ENCODE measurements at places on chromosomes 2 and 18.

DNA sequence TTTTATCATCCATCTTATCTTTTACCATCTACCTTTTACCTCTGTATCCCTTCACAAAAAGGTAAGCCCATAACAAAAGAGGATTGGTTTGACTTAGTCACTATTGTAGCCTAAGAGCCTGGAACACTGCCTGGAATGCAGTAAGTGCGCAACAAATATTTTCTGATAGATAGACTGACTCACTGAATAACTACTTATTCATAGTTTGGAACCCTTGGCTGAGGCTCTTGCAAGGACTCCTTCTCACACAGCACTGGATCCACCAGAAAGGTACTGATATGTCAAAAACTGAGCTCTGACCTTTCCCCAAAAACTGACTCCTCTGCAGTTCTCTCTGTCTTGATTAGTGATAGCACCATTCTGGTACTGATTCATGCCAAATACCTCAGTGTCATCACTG is 426.7 kb downstream of the SETBP1 start:
- no peak for DNase-seq

GRCh38 chr2:109380502-109381326 is 233.1 kb downstream of the SEPTIN10 start:
- no peak for DNase-seq

DNA sequence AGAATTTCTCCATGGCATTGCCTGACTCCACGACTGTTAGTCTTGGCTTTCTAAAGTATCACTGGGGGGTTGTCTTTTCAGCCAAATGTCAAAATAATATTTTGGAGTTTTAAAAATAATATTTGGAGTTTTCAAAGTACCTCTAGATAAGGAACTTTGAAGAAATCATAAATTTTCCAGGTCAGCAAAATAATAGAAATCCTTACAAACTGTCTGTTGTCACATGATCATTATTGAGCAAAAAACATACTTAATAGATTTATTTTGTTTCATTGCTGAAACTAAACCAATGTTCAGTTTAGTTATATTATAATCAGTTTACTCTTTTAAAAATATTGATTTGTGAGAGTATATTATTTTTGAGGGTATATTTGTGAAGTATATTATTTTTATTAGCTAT is 85.7 kb downstream of the APLF start:
- DNase-seq = no peak

DNA sequence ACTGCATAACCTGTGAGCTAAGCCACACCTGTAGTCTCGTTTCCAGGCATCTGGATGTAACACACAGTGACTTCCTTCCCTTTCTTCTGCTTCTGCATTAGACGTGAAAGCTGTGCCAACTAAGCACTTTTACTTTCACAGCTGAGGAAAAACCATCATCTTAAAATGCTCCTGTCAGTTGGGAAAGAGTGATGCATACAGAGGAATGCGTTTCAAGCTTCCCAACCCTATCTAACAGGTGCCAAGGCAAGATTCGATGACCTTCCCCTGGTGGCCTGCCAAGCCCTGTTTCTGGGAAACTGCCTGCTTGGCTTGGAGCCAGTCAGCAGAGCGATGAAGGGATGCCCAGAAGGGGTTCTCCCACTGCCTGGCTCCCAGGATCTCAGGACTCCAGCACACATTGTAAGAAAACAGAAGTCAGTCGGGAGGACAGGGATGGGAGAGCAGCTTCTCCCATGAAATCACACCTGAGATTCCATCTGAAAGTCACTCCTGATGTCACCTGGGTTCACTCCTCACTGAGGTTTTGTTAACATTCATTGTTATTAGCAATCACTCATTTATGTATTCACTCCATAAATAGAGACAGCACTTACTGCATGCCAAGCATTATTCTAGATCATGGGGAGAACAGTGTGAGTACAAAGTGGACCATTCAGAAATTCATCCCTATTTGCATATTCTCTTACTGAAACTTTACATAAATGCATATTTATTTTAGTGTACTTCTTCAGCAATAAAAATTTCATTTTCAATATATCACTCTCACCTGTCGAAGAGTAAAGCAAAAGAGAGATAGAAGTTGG is 64.1 kb downstream of the DTNA start:
- DNase-seq = no peak

DNA sequence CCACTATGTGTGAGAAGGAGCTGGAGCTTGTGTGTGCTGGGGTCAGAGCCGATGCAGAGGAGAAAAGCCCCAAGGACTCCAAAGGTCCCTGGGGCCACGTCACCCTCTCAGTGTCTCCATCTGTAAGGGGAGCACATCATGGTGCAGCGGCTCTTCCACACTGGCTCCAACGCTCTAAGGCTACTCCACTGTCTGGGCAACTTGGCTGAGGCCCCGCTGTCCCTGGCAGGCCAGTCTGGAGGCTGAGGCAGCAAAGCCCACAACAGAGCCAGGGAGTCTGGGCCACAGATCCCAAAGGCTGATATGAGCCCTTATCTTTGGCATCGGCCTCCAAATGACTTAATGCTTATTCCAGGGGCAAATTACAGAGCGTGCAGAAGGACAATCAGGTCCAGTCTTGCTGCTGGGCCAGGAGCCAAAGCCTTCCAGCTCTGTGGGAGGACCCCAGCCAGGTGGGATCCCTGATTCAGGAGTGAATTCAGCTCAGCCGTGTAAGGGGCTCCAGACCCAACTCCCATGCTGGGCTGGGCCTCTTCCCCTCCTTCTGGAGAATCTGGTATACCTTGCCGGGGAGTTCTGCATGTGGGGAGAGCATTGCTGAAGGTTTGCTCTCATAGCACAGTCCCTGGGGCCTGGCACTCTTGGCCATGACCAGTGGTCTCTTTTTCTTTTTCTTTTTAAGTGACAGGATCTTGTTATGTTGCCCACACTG is 1.8 kb upstream of the DUSP2 start:
- no peak for DNase-seq

DNA sequence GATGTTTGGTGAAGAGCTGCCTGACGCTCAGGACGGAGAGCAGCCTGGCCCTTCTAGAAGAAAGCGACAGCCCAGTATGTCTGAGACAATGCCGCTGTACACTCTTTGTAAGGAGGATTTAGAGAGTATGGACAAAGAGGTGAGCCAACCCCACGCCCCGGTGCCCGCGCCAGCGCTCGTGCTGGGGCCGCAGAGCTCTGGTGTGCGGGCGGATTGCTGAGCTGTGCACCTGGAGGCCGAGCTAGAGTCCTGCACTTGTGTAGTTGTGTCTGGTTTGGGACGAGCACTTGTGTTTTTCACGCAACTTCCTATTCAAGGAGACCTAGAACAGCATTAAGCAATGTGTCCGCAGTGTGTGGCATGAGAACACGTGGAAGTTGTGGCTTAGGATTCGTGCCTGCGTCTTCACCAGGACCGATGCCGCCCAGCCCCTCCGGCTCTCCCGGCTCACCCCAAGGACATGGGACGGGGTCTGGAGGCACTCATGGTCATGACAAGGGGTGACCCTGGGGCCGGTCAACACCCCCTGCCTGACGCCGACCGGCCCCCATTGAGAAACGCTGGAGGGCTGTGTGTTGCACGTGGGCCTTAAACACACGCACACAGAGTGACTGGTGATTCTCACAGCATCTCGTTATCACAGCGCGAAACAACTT is 49.5 kb downstream of the CTDP1 start:
- no peak for DNase-seq

GRCh38 chr2:52369178-52369577 is 1337.2 kb upstream of the NRXN1 start:
- no peak for DNase-seq

DNA sequence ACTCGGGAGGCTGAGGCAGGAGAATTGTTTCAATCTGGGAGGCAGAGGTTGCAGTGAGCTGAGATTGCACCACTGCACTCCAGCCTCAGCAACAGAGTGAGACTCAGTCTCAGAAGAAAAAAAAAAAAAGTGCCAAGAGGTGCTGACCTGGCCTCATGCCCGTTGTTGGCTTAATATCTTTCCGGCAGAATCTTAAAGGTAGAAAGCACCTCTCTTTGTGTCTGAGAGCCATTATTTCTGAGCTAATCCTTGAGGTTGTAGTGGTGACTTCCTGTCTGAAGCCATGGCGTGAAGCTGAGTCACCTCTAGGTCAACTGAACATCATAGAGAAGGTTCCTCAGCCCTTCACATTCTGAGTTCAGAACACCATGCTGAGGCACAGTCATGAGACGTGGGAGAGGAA is 60.4 kb downstream of the WDSUB1 start:
- peak; percentile 35 for DNase-seq

DNA sequence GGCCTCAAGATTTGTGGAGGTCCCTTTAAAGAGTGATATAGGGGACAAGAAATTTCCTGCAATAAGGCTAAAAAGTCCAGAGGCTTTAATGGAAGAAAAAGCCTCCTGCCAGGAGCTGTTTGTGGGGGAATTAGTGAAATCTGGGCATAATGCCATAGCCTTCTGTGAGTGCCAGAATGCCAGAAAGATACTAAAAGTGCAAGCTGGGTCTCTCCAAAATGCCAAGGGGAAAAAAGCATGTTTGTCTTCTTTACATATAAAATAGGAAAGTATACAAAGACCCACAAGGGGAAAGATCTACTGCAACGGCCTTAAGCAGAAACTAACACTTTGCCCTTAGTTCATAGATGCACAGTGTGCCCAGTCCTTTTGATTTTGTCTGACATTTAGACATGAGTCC is 647.7 kb upstream of the ZNF804A start:
- DNase-seq = no peak

GRCh38 chr2:217371781-217372213 is 511.9 kb upstream of the TNP1 start:
- no peak for DNase-seq

- peak; percentile 4 for DNase-seq
Measured at GRCh38 chr2:68282811-68283418, 30.6 kb upstream of the PPP3R1 start.

DNA sequence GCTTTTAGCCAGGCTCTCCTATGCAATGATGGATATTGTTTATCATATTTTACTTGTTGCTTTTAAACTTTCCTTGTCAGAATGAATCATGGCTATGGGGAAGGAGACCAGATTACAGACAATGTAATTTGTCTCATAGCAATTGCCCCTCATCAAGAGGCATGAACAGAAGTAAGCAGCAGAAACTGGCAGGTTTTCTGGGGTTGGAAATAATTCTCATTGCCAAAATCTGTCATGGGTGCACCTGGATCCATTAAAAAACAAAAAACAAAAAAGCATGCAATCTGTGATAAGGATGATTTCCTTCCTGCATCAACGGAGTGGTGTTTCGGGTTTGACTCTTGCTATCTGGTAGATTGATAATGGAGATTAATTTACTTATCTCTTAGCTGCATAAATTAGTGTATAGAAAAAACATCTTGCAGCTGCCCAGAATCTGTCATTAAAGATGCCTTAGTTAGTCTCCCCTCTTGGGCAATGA is 419.6 kb downstream of the SOX11 start:
- DNase-seq = no peak

DNA sequence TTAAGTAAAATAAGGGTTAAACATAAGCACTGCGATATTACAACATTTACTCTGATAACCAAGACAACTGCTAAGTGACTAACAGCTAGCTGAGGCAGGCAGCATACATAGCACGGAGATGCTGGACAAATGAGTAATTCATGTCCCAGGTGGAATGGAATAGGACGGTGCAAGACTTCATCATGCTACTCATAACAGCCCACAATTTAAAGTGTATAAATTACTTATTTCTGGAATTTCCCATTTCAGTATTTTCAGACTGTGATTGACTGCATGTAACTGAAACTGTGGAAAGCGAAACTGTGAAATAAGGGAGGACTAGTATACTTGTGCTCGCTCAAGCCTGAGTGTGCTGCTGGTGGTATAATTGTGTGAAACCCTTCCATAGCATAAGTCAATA is 12.9 kb downstream of the IER3IP1 start:
- no peak for DNase-seq

GRCh38 chr2:177616731-177617130 is 224.2 kb downstream of the AGPS start:
- DNase-seq = no peak

DNA sequence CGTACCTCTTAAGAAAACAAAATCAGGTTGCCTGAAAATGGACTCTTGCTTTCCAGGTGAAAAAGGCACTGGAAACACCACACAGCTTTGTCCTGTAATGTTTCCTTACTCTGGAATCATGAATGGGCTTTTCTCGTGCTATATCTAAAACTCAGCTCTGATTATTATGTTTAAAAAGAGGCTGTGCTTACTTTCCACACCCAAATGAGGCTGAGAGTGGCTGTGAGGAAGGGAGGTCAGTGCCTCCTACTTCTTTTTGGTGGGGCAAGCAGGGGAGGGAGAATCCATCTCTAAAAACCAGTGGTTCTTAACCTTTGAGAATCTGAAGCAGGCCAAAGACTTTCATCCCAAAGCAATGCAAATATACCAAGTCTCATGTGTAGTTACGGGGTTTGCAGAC is 148.6 kb downstream of the FAM210A start:
- DNase-seq = no peak

DNA sequence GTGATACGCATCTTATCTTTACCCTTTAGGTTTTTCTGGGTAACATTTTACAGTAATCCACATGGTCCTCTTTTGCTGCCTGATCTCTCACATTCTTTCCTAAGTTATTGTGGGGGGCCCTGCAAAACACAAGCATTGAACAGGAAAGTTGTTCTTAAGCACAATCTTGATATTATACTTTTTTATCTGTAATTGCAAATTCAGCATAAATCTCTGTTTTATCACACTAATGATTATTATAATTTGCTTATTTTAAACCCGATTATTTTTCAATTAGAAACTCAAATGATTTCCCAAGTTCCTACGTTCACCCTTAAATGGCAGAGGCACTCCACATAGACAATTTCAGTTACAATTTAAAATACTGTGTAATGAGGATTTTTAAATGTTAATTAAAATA is 386.0 kb upstream of the GYPC start:
- DNase-seq = no peak

GRCh38 chr2:236175548-236176150 is 7.5 kb upstream of the GBX2 start:
- DNase-seq = no peak

DNA sequence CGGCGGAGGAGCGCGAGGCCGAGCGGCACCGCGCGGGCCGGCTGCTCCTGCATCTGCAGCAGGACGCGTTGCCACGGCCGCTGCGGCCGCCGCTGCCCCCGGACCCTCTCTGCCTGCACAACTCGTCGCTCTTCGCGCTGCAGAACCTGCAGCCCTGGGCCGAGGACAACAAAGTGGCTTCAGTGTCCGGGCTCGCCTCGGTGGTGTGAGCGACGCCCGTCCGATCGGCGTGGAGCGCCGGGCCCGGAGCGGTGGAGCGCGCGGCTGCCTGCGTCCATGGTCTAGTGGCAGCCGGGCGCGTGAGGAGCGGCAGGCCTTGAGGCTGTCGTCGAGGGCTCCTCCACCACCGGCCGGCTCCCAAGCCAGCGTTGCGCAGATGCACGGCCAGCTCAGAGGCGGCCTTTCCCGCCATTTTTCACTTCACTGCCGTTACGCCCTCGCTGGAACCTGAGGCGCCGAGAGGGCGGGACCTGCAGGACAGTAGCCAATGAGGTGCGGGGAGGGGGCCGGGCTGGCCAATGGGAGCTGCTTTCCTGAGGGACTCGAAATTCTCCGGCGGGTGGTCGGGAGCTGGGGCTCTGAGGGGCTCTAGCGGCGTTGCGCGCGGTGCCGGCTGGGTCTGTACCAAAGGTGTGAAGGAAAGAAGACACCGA is 1.9 kb downstream of the TLX2 start:
- DNase-seq = no peak
